ENCODE measurements at places on chromosomes 7 and 10.

DNA sequence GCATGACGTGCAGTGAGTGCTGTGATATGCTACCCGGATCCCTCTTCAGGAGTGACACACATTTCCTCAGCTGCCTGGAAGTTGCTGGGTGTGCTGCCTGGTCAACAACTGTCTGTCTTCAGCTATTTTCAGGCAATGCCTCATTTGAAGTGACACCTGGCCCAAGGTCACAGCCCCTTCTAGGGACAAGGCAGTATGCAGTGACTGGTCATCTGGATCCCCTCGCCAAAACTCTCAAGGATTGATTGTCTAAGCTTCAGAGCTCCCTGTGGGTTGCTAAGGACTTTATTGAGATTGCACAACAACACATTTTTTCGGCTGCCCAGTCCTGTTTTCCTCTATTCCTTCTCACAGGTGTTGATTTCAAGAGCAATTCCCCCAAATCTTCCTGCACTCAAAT lies 108.8 kb downstream of the GNAI1 start:
- no peak for DNase-seq

DNA sequence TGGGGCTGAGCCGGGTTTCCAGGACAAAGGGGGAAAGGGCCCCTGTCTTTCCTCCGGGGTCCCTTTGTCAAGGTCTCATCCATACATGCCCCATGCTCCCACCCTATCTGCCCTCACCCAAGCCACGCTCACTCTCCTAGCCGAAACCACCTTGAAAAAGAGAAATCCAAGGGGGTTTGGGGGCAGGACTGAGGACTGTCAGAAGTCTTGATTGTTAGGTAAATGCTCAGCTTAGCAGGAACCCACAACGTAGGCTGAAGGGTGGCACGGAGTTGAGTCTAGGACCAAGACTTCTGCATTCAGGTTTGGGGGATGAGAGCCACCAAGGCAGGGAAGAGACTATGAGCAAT lies 719 bp upstream of the PGAM2 start:
- no peak for DNase-seq

DNA sequence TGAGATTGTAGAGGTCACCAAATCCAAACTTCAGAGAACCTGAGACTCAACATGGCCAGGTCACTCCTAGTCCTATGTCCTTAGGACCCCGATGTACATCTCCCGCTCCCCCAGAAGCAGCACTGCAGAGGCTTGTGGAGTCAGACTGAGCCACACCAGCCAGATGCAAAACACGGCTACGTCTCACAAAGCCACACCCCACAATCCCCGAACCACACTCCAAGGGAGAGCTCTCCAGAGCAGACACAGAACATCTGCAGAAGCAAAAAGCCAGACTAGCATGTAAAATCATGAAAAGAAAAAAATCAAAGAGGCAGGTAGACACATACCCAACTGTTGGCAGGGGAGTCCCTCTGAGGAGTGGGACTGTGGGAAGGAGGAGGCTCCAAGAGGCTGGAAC lies 104.9 kb downstream of the CTBP2 start:
- no peak for DNase-seq

- DNase-seq: no peak
These were observed 213.7 kb downstream of the GRID1 start for GRCh38 chr10:86152911-86153310.

DNA sequence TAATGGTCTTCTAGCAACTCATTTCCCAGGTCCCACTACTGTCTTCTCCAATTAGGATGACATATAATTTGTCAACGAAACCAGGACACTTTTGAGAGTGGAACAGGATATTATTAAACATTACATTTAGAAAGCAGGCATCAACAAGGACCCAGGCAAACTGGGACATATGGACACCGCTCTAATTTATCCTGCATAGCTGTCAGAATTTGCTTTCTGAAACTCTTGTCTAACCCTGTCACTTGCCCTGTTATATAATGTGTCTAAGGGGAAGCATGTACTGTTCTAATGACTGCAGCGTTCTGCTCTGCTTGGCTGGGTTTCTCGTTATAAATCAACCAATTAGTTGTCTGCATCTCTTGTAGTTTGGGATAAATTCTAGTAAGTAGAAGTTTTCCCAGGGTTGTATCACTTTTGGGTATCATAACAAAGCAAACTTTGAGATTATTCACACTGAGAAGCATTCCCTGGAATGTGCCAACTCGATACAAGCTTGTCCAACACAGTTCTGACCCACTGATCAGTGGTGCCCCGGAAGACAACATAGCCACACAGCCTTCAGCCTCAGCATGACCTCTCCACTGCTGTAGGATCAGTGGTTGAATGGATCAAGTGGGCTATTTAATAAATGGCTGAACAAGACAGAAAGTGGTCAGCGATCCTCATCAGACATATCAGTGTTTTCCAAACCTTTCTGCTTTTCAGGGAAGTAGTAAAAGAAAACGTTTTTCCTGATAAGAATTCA lies 228.1 kb downstream of the KIF20B start:
- no peak for DNase-seq

- DNase-seq: no peak
These were observed 92.5 kb downstream of the TRIL start for GRCh38 chr7:28865601-28866144.

GRCh38 chr10:48940958-48941357 lies 1.3 kb upstream of the LRRC18 start:
- no peak for DNase-seq

DNA sequence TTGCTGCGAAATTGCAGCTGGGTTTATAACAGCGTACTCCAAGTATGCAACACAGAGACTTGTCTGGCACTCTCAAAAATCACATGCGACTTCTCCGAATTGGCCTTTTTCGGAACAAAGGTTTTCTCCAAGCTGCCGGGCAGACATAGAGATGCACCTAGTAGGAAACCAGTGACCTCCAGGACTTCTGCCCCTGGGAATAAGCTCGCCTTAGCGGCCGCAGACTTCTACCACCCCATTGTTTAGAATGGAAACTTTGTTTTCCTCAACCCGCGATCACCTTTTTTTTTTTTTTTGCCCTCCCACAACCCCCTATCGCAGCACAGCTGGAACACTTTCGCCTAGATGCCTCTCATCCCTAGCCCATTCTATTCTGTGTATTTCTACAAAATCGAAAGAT lies 4.9 kb upstream of the HOXA10 start:
- DNase-seq: no peak

- no peak for DNase-seq
These were observed 189.9 kb upstream of the ADO start for GRCh38 chr10:62614389-62615157.

- DNase-seq: peak; percentile 2
These were observed 645 bp downstream of the SLC26A4 start for GRCh38 chr7:107661081-107661864.

GRCh38 chr7:16740996-16741395 lies 12.6 kb upstream of the TSPAN13 start:
- DNase-seq: no peak

DNA sequence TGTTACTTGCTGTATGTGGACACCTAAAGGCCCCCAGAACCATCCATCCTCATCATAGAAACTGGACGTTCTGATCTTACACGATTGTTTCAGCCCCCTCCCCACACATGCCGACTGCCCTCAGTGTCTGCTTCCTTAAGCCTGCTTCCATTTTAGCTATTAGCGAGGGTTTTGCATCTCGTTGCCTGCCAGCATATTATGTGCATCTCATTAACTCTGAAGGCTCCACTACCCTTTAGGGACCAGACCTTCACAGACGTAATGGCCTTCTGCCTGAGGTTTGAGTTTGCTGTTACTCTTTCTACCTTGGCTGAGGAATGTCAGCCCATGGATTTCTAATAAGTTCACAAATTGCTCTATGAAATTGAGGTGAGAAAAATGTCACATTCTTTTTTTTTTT lies 53.9 kb upstream of the LRGUK start:
- DNase-seq: no peak

- DNase-seq: no peak
These were observed 906.9 kb downstream of the PCDH15 start for GRCh38 chr10:53894145-53894544.

- no peak for DNase-seq
These were observed 389.4 kb downstream of the KCNMA1 start for GRCh38 chr10:77248104-77248790.

DNA sequence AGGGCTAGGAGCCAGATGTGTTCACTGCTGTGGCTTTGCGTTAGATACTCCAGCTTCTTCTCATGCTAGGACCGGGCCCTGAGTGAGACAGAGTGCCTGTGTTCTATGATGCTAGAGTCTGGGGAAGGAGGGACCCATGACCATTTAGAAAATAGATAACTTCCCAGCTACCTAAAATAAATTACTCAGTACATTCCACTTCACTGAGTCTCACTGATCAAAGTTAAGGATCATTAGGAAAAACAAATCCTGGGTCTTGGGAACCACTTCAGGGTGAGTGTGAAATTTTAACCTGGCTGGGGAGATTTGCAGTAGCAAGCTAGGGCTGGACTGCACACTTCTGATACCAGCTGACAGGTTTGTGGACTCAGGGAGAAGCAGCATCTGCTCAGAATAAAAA lies 138.1 kb downstream of the EMX2 start:
- DNase-seq: no peak

DNA sequence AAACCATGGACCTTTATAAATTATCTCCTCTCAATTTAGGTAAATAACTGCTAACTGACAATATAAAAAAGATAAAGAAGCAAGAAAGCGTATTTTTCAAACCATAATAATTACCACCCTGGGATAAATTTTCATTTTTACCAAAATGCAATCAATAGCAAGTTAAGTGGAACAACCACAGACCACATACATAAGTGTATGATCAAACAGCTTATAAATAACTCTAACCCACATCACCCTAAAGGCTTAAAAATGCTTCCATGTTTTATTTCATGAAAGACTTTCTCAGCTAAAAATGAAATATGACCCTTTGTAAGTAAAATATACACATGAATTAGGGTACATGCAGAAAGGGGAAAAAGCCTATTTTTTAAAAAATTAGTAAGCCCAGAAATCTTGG lies 156.5 kb downstream of the SGMS1 start:
- no peak for DNase-seq

GRCh38 chr10:125554753-125555152 lies 128.2 kb downstream of the TEX36 start:
- no peak for DNase-seq

DNA sequence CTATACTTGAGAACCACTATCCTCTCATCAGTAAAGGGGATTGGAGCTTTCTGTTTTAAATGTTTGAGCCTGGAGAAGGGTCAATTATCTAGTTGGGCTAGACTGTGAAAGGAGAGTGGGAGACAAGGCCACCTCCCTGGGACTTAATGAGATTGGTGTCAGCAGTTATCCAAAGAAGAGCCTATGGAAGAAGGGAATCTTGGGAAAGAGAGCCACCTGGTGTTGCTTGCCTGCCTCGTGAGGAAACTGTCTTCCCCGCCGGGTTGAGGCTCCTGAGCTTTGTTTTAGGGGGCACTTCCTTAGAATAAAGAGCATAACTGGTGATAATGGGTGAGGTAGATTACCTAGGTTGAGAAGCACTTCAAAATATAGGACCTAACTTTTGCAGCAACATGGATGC lies 32.0 kb upstream of the ABCB4 start:
- DNase-seq: no peak

- DNase-seq: no peak
These were observed 143.3 kb downstream of the HDAC9 start for GRCh38 chr7:18638594-18639452.
